GM03348 (cell line): ENCODE measurements at places on chromosomes 2 and 18.
A peak's percentile ranks its signal among the peaks of the same experiment; 100 is the strongest.

DNA sequence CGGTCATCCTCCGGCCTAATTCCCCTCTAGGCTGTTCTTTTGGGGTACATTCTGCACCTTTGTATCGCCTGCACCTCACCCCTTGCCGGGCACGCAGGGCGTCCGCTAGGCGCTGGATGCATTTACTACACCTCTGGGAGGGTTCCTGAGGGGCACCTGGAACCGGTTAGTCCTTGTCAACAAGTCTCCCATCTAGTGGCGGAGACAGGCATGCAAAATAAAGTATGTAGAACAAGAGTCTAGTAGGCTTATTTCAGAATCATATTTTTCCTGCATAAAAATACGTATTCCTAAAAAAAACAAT lies 705 bp upstream of the TEX261 start:
- peak; percentile 41 for DNase-seq

DNA sequence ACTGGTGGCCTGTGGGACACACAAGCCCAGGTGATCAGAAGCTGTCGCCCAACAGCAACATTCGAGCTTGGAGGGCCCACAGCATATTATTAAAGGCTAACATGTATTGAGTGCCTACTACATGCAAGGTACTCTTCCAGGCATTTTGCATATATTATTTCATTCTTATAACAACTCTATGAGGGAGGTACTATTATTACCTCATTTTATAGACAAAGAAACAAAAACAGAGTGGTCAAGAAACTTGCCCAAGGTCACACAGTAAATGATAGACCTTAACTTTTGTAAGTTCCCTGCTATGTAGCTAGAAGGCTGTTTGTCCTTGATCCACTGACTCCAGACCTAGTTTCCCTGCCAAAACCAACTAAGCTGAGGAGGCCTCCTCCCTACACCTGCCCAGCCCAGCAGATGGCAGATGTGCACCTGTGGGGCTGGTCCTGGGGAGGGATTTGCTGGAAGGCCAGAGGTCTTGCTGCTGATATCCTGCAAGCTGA lies 35.7 kb downstream of the KANSL3 start:
- no peak for DNase-seq

- DNase-seq = no peak
Measured at GRCh38 chr2:236940916-236941520, 144.7 kb upstream of the COPS8 start.

- no peak for DNase-seq
Measured at GRCh38 chr18:44123743-44124142, 556.9 kb upstream of the SETBP1 start.

DNA sequence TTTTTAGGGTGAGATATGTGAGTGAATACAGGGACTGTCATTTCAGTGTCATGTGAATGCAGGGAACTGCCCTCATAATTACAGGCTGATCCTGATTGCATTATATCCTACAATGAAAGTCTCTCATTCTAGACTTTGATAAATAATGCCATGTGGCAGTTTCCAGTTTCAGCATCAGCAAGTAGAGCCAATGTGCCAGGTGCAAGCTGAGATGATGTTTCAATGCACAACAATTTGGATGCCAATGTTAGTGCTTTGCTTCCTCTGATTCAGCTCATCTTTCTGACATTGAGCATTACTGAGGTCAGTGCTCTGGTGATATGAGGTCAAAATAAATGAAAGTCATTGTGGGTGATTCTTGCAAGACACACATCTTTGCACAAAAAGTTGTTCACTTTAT lies 63.7 kb upstream of the TFPI start:
- DNase-seq = no peak

DNA sequence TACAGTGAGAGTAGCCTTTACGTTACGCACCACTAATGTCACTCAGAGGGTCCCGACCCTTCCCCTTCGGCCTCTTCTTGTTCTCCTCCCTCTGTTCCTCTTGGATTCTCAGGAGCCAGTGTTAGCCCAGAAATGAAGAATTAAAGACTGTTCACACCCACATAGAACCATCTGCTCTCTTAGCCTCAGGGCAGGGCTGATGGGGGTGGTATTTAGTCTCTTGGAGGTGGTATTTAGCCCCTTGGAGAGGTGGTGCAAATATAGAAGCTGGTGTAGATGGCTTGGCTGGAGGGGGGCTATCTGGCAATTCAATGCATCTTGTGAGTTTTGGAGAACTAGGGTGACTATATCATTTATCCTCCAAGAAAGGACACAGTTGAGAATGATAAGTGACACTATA lies 286.5 kb downstream of the PRKCE start:
- DNase-seq = no peak

- DNase-seq = no peak
Measured at GRCh38 chr2:120760446-120761135, 24.9 kb downstream of the GLI2 start.

- DNase-seq = no peak
Measured at GRCh38 chr2:192535956-192536921, 341.5 kb upstream of the TMEFF2 start.

DNA sequence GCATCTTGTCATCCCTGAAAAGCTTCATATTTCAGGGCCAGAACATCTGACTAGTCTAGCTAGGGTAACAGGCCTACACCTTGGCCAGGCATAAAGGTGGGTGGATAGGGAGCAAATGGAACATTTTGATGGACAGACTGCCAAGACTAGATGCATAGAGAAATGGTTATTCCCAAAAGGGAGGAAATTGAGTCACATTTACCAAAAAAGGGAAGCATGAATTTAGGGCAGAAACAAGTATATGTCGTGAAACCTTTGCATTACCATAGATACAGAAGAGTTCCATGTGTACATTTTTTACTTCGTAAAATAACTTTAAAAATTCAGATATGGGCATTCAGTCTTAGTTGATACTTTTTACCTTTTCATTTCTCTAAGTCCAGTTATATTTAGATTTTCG lies 101.3 kb upstream of the ZEB2 start:
- DNase-seq = no peak

DNA sequence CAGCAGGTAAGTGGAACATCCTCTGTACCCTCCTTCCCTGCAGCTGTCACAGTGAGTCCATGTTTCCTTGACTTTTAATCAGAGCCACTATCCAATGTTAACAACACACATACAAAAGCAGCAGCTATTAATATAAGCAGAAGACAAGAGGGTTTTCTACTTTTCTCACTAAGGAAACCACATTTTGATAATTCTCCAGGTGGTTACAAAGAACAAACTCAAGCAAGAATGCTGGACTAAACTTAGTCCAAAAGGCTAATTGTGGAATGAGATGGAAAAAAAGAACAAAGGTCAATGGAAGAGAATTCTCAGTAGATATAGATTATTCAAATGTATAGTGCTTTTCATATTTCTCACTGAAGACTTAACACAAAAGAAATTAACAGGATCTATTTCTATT lies 176.9 kb upstream of the SLC39A10 start:
- DNase-seq = no peak

DNA sequence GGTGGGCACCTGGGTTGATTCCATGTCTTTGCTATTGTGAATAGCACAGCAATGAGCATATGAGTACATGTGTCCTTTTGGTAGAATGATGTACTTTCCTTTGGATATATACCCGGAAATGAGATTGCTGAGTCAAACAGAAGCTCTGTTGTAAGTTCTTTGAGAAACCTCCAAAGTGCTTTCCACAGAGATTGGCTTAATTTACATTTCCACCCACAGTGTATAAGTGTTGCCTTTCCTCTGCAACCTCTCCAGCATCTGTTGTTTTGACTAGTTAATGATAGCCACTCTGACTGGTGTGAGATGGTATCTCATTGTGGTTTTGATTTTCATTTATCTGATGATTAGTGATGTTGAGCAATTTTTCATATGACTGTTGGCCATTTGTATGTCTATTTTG lies 194.8 kb downstream of the ZNF804A start:
- DNase-seq = no peak

GRCh38 chr2:25161055-25161781 lies 7.2 kb downstream of the POMC start:
- no peak for DNase-seq

- no peak for DNase-seq
Measured at GRCh38 chr2:22821458-22821857, 563.5 kb upstream of the KLHL29 start.

DNA sequence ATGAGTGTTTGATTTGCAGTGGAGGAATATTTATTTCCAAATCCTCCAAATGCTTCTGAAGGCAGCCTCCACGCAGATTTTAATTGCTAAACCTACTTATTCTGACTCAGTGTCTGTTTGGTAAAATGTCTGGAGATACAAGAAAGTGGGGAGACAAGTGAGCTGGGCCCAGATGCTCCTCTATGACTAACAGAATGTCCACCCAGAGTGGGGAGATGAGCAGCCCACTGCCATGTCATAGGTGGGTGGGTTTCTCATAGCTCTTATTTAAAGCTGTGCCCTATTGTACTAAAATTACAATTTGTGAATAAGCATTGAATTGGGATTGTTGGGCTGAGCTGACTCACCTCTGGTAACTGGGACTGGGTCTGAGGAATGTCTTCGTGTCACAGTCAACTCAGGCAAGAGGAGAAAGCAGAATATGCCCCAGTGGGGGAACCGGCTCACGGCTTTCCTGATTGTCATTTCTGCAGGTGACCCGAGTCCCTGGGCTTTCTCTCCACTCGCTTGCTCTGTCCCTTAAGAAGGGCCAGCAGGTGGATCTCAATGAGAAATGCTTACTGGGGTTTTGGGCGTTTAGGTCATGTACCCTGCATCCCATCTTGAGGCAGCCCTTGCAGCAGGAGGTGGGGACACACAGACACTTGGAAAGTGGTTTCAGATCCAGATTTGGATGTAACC lies 116.3 kb upstream of the SPRED2 start:
- peak; percentile 19 for DNase-seq

- DNase-seq = no peak
Measured at GRCh38 chr2:86281066-86281700, 56.2 kb downstream of the REEP1 start.

DNA sequence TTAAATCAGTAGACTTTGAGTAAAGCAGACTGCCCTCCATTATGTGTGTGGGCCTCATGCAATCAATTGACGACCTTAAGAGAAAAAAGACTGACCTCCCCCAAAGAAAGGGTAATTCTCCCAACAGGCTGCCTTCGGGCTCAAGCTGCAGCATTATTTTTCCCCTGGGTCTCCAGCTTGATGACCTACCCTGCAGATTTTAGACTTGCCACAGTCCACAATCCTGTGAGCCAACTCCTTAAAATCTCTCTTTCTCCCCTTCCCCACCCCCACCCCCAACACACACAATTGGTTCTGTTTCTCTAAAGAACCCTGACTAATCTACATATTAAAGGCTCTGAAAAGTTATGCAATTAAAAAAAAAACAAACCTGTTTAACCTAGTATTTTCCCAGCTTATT lies 89.4 kb downstream of the RNF152 start:
- DNase-seq = no peak

DNA sequence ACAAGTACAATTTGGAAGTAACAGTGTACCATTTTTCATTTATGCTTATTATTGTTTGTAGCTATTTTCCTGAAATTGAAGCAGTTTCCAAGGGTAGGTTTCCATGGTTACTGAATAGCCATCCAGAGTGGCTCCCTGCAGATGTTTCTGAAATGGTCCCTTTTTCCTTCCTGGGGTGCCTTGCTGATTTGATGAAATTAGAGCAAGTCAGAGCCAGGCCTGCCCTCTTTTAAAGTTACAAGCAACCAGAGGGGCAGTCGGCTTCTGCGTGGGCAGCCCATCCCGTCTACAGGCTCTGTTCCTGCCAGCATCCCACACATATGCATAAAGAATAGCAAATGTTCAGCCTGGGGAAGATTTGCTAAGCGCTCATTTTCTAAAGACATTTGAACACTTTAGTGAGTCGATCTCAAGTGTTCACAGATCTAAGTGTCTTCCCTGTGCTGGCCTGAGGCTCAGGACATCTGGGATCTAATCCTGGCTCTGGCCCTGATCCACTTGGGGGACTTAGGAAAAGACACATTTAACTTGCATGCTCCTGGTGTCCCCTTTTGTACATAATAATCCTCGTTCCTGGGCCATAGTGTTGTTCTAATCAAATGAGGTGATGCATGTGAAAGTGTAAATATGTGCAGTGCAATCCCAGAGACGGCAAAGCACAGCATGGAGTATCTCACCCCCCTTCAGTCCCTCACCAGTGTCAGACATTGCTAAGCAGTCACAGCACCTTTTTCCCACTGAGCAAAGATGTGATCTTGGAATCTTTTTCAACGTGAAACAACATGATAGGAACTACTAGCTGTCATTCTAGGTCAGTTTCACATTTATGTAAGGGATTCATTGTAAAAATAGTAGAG lies 92.2 kb downstream of the STPG4 start:
- no peak for DNase-seq

- no peak for DNase-seq
Measured at GRCh38 chr2:109724533-109725460, 69.3 kb upstream of the RGPD5 start.

DNA sequence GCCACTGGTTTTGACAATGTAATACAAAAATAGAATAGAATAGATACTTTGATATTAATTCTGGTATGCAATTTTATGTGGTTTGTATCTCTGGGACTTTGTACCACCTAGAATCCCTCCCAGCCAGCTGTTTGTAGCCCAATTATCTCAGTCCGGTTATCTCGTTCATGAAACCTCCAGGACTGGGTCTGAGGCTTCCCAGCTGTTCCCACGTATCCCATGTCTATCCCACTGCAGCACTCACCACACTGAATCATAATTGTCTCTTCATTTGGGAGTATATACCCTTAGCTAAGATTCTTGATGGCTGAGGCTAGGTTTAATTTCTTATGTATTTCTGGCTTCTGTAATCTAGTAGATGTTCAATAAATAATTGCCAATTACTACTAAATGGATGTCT lies 104.4 kb upstream of the MAPRE2 start:
- DNase-seq = no peak

DNA sequence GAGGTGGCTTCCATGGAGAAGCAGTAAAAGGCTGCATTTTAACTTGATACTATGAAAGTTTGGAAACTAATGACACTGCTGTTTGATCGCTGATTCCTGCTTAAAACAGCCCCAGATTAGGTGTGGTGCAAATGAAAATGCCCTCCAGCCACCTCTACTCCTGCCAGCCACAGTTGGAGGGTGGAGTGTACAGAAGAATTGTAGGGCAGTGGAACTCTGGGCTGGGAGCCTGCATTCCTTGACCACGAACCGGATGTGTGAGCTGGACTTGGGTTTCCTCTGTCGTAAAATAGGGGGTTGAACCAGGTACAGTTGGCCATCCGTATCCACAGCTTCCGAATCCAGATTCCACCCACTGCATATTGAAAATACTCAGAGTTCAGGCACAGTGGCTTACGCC lies 84.6 kb upstream of the RFX8 start:
- DNase-seq = peak; percentile 36

- no peak for DNase-seq
Measured at GRCh38 chr2:31008561-31009114, 129.6 kb downstream of the GALNT14 start.

- no peak for DNase-seq
Measured at GRCh38 chr18:26526128-26526965, 22.0 kb downstream of the KCTD1 start.

GRCh38 chr18:24111936-24112335 lies 26.9 kb upstream of the CABYR start:
- no peak for DNase-seq

- DNase-seq = no peak
Measured at GRCh38 chr2:215358312-215358845, 46.5 kb downstream of the ATIC start.

GRCh38 chr2:141523199-141523598 lies 607.6 kb downstream of the LRP1B start:
- no peak for DNase-seq
